A549 (cell line): ENCODE measurements at places on chromosomes 16 and 17. TPM values are rescaled to one million over a fixed set of nuclear protein-coding genes. Genes with fewer than 3 reads are reported as not detected.

ODAD4 gene
- 2.2 to 2.5 TPM (median 2.3 TPM) in 3 replicates for polyA plus RNA-seq

GRAP gene
- 0.17 to 0.31 TPM (median 0.19 TPM) in 3 replicates for polyA plus RNA-seq

DNA sequence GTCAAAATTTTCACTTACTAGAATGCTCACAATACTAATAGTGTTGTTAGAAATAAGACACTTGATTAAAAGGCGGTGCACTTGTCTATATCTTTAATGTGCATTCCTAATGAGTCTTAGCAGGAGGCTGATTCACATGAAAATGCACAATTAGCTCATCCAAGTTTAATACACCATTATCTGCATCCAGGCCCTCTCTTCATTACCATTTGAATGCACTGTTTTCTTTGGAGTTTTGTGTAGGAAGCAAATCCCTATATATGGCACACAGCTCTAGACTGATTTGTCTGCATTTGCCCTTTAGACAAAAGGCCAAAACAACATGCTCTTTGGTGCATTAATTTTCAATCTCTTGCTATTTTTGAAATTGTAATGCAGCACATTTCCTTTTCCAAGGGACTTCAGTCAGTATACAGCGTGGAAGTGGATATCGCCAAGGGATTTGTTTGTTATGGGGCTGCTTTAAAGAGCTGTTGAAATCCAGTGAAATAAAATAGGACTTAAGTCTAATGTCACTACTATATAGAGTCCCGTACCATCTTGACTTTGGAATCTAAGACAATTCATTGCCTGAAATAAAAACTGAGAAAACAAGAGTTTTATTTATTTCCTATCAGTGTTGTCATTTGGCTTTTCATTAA, 257.6 kb upstream of the CPHXL start:
- no peak for DNase-seq

GRCh38 chr17:12789481-12790248, at the start of gene ARHGAP44:
Gene ARHGAP44, plus strand, starts transcription at chr17:12789498. Its CDS starts 341 bp downstream, at chr17:12789839.
- no peak for DNase-seq

TMC7 gene
- polyA plus RNA-seq = 5.4 to 7.5 TPM (median 7.0 TPM) in 3 replicates

TBC1D16 gene
- 11.5 to 12.5 TPM (median 12.3 TPM) in 3 replicates for polyA plus RNA-seq

- DNase-seq = no peak
Observed at GRCh38 chr16:67226295-67226803, 581 bp upstream of the TMEM208 start.

GRCh38 chr16:46801428-46802049, 29.4 kb downstream of the C16orf87 start:
- peak; percentile 38 for DNase-seq

- DNase-seq = no peak
Observed at GRCh38 chr17:14301279-14302090, 604 bp downstream of the HS3ST3B1 start.

DNA sequence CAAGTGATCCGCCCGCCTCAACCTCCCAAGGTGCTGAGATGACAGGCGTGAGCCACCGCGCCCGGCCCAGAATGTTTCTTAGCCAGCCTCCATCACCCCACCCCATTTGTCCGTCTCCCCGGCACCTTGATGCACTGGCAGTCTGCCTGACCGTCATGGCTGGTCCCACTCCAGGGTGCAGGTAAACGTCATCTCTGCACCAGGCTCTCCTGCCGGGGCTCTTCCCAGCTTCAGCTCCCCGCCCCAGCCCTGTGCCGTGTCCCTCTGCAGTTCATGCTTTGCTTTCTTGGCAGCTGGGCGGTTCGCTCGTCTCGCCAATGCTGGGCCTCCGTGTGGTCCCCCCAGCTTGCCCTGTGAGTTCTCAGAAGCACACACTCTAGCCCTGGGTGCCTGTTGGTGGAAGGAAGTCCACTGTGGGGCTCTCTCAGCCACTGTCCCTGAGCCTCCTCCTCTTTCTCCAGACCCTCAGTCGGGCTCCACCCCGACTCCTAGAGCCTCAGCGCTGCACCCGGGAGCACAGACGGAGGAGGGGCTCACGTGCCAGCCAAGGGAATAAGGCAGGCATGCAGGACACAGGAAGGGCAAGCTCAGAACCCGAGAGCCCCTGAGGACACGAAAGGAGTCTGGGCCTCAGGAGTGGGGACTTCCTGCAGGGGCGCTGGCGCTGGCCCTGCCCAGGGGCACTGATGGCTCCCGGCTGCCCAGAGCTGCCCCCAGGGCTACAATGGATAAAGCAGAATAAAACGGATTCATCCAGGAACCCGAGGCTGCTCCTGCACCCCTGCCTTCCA, 12.0 kb downstream of the HS3ST6 start:
- no peak for DNase-seq

ZDHHC1 gene
- polyA plus RNA-seq = 5.0 to 7.2 TPM (median 5.9 TPM) in 3 replicates

PPP1R27 gene
- 0.09 TPM in 1 of 3 replicates, not detected in the others for polyA plus RNA-seq

- DNase-seq = no peak
Observed at GRCh38 chr16:68361485-68361884, 50.7 kb downstream of the PRMT7 start.

DNA sequence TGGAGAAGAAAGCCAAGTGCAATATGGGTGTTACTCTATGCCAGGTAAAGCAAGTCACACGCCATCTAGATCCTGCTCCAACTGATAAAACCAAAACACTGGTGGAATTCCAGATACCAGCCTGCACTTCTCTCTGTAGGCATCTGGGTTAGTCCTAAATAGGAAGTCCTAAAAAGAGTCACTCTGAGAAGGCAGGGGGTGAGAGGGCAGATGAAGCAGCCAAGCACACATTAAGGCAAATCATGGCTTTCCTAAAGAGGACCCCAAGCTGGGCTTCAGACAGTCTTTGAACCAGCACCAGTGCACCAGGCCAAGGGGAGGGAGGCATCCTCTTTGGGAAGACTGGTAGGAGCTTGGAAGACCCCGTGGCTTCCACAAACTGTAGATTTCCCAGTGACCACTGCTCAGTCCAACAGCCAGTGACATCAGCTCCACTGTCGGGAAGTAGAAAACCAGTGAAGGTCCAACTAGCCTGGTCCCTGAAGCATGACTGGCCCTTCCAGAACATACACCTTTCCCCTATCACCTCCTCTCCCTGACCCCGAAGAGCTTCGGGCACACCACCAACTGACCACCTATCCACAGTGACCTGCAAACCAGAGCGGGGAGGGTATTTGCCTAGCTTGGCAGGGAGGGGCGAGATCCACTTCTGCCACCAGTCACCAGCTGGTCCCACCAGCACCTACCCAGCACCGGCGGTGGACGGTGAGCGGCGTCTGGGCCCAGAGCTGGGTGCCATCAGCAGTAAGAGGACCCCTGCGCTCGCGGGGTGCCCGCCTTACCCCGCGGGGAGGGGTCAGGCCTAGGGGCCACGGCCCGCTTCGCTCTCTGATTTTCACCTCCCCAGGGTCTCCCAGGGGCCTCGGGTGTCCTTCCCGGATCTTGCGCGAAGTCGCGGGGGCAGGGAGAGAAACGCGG, 1.0 kb downstream of the LITAF start:
- DNase-seq = peak; percentile 42

GRCh38 chr17:81549826-81550225, 2.3 kb downstream of the FAAP100 start:
- no peak for DNase-seq

- peak; percentile 66 for DNase-seq
Observed at GRCh38 chr17:57365420-57365819, 109.1 kb downstream of the MSI2 start.

DNA sequence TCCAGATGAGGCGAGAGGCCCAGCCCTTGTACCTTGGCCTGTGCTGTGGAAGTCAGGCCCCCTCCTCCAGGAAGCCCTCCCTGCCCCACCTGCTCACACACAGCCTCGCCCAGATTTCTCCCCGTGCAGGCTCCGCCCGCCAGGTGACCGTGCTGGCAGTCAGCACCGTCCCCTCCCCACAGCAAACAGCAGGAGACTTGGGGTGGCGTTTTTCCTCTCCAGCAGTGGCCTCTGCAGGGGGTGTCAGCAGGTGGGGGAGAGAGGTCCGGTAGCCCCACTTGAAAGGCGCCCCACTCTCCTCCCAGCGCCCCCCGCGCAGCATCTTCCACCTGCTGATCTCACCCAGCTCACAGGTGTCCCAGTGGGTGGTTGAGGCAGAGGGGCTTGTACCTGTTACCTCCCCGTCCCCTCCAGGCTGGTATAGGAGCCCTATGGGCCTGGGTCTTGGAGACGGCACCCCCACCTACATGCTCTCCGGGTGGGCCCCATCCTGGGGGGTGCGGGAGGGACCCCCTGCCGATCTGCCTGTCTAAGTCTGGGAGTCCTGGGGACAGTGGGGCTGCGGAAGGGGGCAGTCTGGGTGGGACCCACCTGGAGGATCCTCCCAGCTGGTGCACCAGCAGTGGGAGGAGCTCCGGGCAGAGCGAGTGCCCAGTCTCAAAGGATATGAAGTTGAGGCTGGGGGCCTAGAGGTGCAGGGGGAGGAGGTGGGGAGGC, 4.2 kb upstream of the C1QTNF8 start:
- DNase-seq = no peak

GRCh38 chr17:7873051-7873450, 15.2 kb downstream of the CYB5D1 start:
- DNase-seq = no peak

CES5A gene
- polyA plus RNA-seq = not detected in 3 replicates

ABI3 gene
- polyA plus RNA-seq = not detected in 3 replicates

GRCh38 chr16:14668556-14669223, 25.4 kb downstream of the PLA2G10 start:
- no peak for DNase-seq

- DNase-seq = no peak
Observed at GRCh38 chr17:61980535-61980934, 52.8 kb upstream of the INTS2 start.

DUSP3 gene
- polyA plus RNA-seq = 54.7 to 60.0 TPM (median 57.2 TPM) in 3 replicates

VMO1 gene
- 0.39 to 1.1 TPM (median 0.81 TPM) in 3 replicates for polyA plus RNA-seq

DNA sequence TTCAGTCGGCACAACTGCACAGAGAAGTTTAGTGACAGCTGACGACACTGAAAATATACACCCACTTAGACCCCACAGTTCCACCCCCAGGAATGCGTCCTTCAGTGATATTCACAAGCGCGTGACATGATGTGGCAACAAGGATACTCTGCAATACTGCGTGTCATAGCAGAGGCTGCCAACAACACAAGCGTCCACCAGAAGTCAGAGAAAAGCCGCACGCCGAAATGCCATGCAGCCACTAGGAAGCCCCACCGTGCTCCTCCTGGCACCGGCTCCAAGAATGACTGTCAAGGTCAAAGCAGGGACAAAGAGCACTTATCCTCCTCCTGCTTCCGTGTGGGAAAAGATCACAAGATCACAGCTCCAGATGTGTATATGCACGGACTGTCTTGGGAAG, 3.5 kb downstream of the ATP2A3 start:
- no peak for DNase-seq

DNA sequence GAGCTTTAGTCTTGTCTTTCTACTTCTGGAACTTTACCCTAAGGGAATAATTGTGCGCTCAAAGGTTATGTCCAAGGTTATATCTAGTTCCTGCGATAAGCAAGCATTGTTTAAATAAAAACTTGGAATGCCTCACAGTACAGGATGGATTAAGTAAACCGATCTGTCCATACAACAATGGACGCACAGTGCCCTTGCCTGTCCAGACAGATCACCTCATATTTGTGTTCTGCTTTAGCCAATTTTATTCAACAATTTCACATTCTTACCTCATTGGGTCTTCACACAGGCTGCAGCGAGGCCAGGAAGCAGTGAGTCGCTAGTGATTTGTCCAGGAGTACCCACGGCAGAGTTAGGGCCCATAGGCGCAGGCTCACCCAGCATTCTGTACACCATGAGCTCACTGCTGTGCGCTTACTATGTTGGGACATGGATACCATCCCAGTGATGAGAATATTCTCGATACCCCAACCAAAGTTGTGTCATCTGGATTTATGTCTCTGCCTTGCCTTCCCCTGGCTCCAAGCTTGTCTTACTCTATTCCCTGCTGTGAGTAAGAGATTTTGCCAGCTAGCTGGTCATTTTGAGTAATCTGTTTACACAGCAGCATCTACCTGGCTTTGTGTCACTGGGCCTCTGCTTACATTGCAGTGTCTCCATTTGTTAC, 39.8 kb downstream of the USP43 start:
- DNase-seq = peak; percentile 22

DNA sequence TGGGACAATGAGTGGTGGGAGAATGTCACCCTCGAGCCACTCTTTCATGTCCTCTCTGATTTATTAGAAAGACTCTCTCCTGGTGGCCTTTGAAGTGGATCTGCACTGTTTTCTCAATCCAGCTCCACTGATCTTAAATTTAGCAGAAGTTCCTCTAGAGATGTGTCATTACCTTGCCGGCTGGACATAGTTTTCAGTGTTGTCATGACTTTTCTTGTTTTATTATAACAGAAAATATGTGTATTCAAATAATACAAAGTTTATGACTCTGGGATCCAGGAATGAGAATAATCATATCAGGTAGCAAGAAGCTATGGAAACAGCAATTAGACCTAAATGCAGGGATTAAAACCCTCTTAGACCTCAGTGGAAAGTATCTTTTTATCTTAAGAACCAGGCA, 247.5 kb upstream of the ELAC2 start:
- DNase-seq = no peak
